ENCODE measurements at places on chromosomes 6 and 20. TPM values are rescaled to one million over a fixed set of nuclear protein-coding genes. Genes with fewer than 3 reads are reported as not detected.

The GABRR1 gene
- not detected for total RNA-seq

The HAO1 gene
- total RNA-seq = not detected

The IL17F gene
- total RNA-seq = not detected

The PET117 gene
- 34.7 TPM for total RNA-seq

DNA sequence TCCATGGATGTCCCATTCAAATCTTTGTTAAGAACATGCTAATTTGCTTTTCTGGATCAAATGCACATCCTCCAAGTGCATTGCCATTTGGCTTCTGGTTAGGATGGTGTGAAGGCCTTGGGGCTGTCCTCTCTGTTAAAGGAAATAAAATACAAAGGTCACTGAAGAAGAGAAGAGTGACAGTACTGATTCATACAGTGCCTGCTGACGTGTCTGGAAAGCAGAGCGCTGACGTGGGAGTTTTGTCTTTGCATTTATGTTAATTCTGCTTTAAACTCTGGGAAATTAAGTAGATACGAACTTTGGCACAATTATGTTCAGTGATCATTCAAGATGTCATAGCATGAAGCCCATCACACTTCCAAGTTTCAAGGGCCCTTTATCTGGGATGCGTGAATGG, 33.2 kb downstream of the SYNDIG1 start:
- H3K36me3 ChIP-seq = no peaks in the 10 kb centered on the region
- DNase-seq = no peak
- H3K4me3 ChIP-seq = no peak overlapping the region
- H3K27ac ChIP-seq = no peak overlapping the region

DNA sequence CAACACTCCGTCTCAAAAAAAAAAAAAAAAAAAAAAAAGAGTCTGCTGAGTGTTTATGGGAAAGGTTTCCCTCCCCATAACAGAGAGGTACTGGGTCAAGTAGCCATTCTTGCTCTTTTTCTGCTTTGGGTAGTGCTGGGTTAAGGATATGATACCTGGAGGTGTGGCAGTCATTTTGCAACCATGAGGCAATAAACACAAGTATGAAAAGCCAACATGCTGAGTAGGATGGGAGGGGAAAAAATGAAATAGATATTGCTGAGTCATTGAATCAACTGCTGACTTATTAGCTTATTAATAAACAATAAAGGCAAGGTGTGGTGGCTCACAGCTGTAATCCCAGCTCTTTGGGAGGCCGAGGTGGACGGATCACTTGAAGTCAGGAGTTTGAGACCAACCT, 2.3 kb upstream of the TOMM34 start:
- H3K4me1 ChIP-seq = peaks cover 47% of the 10 kb centered on the region
- no peak for DNase-seq
- H3K27me3 ChIP-seq = no peaks in the 10 kb centered on the region
- 0 out of 2 replicates have a peak, but pooled peaks cover 5% of the 10 kb centered on the region for H3K36me3 ChIP-seq
- H3K27ac ChIP-seq = no peak overlapping the region

GRCh38 chr6:23910420-23910819, 215.6 kb upstream of the NRSN1 start:
- no peaks in the 10 kb centered on the region for H3K4me1 ChIP-seq
- H3K4me3 ChIP-seq = no peak overlapping the region
- H3K27me3 ChIP-seq = no peaks in the 10 kb centered on the region
- no peak overlapping the region for H3K27ac ChIP-seq
- DNase-seq = no peak

GRCh38 chr6:122838060-122838780, 49.2 kb downstream of the SMPDL3A start:
- no peaks in the 10 kb centered on the region for H3K4me1 ChIP-seq
- H3K27me3 ChIP-seq = no peaks in the 10 kb centered on the region
- no peak overlapping the region for H3K4me3 ChIP-seq
- no peak for DNase-seq

DNA sequence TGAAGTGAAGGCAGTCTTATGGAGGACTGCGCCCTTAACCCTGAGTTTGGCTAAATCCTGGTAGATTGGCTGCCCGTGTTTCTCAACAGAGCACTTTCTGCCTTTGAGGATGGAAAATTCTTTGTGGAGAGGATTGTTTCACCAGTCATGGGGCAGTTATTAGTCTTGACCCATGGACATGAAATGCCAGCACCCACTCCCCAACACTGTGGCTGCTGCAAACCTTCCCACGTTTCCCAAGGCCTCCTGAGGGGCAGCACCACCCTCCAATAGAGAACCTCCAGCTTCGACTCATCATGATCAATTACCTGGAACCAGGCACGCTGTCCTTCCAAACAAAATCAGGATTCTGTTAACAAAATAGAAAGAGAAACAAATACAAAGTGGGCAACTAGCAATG, 117.8 kb downstream of the PXDC1 start:
- H3K4me3 ChIP-seq = no peak overlapping the region
- no peaks in the 10 kb centered on the region for H3K4me1 ChIP-seq
- no peak overlapping the region for H3K27ac ChIP-seq
- DNase-seq = no peak

DNA sequence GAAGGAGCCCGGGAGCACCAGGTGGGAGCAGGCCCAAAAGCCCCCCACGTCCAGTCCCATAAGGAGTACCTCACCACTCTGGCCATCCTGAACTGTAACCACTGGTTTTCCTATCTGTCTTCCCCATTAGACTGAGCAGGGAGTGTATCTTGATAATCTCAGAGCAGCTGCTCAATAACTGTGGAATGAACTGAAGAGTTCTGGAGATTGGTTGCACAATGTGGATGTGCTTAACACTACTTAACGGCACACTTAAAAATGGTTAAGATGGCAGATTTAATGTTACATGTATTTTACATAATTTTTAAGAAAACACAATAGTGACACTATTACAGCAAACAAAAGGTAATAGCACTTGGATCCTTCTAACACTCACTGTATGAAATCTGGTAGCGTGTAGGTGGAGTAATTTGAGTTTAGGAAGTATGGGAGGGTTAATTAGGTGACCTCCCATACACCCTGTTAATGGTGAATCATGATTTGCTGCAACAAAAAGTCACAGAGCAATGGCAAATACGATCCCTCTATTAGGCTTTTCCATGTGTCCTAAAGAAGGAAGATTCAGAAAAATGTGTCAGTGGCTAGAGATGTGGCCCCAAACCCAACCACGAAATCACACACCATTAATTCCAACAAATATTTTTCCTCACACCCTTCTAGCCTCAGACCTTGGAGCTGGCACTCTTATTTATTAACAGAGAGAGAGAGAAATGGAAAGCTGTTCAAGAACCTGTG, 18.4 kb downstream of the TRAM2 start:
- H3K4me1 ChIP-seq = no peaks in the 10 kb centered on the region
- H3K27me3 ChIP-seq = no peaks in the 10 kb centered on the region
- no peaks in the 10 kb centered on the region for H3K36me3 ChIP-seq
- H3K27ac ChIP-seq = no peak overlapping the region

DNA sequence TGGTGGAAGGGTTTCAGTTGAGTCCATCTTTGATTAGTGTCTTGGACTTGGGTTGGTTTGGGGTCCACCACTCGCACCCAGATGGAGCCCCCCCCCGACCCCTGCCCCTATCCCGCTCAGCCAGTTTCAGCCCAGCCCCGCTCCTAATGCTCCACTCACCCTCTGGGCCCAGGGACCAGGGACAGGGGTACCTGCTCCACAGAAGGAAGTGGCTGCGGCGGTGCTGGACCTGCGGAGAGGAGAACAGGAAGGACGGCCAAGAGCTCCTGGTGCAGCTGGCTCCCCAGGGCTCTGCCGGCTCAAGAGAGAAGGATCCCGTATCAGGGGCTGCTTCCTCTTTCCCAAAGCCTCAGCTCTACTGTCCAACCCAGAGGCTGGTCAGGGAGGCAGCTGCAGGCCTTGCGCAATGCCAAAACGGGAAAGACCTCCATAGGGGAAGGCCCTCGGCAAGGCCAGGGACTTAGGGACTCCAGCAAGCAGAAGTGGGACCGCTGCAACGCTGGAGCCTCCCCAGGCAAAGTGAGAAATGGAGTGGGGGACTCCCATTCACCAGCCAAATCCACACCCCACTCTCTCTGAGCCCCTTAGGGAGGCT, at the start of gene SIGLEC1:
Gene SIGLEC1, minus strand, starts transcription at position 322 of the 595 bp plus-strand sequence. CDS start 5,472 bp downstream, outside the sequence.
- H3K27ac ChIP-seq = no peak within 1 kb of the TSS
- no peaks in the 10 kb centered on the region for H3K4me1 ChIP-seq
- DNase-seq = no peak
- H3K36me3 ChIP-seq = no peaks in the 10 kb centered on the region
- H3K4me3 ChIP-seq = no peak within 1 kb of the TSS

DNA sequence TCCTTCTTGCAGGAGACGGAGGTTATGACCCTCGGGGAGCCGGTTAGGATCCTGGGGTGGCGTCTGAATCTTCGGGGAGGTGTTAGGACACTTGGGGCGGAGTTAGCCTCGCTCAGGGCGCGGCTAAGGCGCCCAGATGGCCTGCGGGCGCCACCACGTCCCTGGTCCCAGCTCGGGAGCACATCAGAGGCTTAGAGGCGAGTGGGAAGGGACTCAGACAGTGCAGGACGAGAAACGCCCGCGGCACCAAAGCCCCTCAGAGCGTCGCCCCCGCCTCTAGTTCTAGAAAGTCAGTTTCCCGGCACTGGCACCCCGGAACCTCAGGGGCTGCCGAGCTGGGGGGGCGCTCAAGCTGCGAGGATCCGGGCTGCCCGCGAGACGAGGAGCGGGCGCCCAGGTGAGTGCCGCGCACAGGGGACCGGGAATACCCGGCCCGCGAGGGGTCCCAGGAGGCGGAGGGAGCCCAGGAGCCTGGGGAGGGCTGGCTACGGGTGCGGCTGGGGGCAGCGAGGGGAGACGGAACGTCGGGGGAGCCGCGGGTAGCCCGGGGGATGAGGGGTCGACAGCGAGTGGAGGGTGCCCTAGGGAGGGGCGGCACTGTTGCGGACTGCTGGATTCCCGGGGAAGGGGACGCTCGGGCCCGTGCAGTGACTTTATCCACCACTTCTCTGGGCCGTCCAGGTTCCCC, at the start of gene HCK:
Gene HCK, plus strand, starts transcription at position 153 of the 688 bp plus-strand sequence.
- DNase-seq = no peak
- H3K27me3 ChIP-seq = peaks cover 80% of the 10 kb centered on the region
- H3K4me3 ChIP-seq = no peak within 1 kb of the TSS
- H3K27ac ChIP-seq = no peak within 1 kb of the TSS
- H3K36me3 ChIP-seq = no peaks in the 10 kb centered on the region

- no peak overlapping the region for H3K27ac ChIP-seq
- no peaks in the 10 kb centered on the region for H3K4me1 ChIP-seq
- H3K36me3 ChIP-seq = no peaks in the 10 kb centered on the region
- H3K4me3 ChIP-seq = no peak overlapping the region
- peaks cover 95% of the 10 kb centered on the region for H3K27me3 ChIP-seq
- DNase-seq = no peak
These were observed 19.3 kb downstream of the ZNF334 start for GRCh38 chr20:46494077-46494476.

- DNase-seq = no peak
- no peaks in the 10 kb centered on the region for H3K27me3 ChIP-seq
- no peaks in the 10 kb centered on the region for H3K4me1 ChIP-seq
- no peak overlapping the region for H3K27ac ChIP-seq
- no peak overlapping the region for H3K4me3 ChIP-seq
These were observed 333.5 kb downstream of the RNGTT start for GRCh38 chr6:88629838-88630494.

DNA sequence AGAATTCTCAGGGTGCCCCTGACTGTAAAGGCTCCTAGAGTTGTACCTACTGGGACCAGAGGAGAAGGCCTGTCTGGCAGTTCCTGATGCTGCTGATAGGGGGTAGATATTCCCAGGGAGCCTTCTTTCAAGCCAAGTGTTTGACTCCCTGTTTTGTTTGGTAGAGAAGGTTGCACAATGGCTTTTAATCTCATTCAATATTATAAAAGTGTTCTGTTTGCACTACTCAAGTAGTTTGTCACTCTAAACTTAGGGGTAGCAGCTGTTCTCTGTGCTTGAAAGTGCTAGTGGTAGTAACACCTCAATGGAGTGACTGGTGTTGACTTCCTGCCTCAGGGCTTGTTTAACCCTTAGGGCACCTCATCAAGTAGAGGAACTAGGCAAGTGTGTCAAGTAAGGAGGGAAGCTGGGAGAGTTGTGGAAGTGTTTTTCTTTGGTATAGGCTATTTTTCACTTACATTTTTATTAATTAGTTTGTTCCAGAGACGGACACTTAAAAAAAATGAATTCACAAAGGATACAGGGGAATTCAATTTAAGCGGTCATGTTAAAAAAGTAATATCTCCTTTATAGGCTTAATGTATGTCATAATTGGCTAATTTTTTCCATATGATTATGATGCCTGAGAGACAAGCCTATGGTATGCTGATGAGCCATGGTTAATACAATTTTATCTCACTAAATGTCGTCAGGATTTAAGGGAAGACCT, 38.1 kb downstream of the BICRAL start:
- H3K4me1 ChIP-seq = no peaks in the 10 kb centered on the region
- H3K27ac ChIP-seq = no peak overlapping the region
- H3K27me3 ChIP-seq = no peaks in the 10 kb centered on the region
- DNase-seq = no peak
- H3K4me3 ChIP-seq = no peak overlapping the region

- H3K4me3 ChIP-seq = no peak overlapping the region
- no peak for DNase-seq
- no peak overlapping the region for H3K27ac ChIP-seq
- H3K36me3 ChIP-seq = no peaks in the 10 kb centered on the region
- H3K27me3 ChIP-seq = no peaks in the 10 kb centered on the region
- peaks cover 76% of the 10 kb centered on the region for H3K4me1 ChIP-seq
These were observed 6.1 kb downstream of the RIN2 start for GRCh38 chr20:19764207-19764606.

DNA sequence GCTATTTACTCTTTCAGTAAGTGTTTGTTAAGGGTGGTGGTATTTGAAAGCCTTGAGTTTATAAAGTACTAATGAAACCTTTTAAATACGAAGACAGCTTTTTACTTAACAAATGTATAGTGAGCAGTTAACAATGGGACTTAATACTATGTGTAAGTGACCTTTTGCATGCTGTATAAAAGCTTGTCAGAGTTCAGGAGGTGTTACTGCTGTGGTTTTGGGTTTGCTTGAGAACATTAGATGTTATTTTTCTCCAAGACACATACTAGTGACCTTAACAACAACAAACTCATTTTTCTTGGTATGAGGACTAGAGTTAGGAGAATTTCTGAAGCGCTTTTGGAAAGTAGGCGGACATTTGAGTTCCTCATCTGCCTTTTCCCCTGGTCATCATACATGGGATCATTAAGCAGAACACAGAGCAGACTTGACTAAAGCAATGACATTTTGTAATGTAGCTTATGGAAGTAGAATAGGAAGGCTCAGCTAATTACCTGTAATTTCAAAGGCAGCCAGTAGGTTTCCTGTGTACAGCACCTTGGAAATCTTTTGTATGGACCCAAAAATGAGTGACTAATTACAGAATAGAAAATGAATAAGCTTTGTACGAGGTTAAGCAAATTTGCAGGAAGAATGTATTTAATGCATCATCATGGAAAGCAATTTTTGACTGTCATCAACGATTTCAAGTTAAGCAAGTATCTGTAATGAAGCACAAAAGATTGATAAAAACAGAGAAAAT, 14.1 kb downstream of the CDYL start:
- no peaks in the 10 kb centered on the region for H3K36me3 ChIP-seq
- H3K4me1 ChIP-seq = no peaks in the 10 kb centered on the region
- no peak for DNase-seq
- no peak overlapping the region for H3K4me3 ChIP-seq
- no peak overlapping the region for H3K27ac ChIP-seq
- H3K27me3 ChIP-seq = no peaks in the 10 kb centered on the region

Measured in PC-9 (cell line).